ENCODE measurements at places on chromosomes 6 and 20.
A peak's percentile ranks its signal among the peaks of the same experiment; 100 is the strongest.

DNA sequence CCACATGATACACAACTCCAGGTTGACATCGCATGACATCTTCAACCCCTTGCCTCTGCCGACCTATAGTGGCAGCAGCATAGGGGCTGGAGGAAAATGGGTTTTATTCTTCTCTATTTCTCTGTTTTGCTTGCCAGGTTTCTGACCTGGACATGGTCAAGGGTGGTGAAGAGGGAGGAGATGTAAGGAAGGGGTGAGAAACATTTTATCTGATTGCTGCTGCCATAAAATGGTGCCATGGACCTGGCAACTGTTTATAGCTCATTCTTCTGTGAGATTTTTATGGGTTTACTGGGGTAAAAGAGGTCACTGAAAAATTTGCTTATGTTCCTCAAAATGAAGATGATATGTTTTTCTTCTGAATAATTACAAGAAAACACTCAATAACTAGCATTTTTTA, 266.7 kb upstream of the FOXQ1 start:
- DNase-seq, result no peak

- no peak for DNase-seq
These were observed 891 bp upstream of the GHRH start for GRCh38 chr20:37262505-37262904.

DNA sequence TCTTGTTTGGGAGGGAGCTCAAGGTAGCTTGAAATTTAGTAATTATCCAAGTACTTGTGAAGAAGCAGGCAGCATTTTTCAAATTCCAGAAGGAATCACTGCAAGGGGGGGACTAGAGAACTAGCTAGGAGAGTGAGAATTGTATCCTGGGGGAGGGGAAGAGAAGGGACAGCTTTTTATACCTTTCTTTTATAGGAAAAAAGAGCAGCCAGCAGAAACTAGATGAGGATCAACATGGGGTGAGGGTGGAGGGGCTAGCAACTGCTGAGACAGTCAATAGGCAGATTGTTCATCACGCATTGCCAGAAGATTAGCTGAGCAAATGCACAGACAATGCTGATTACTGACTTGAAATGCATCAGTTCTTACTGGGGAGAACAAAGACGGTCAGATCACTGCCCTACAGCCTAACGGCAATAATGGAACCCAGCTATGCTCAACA, 514.3 kb upstream of the CITED2 start:
- DNase-seq, result no peak

DNA sequence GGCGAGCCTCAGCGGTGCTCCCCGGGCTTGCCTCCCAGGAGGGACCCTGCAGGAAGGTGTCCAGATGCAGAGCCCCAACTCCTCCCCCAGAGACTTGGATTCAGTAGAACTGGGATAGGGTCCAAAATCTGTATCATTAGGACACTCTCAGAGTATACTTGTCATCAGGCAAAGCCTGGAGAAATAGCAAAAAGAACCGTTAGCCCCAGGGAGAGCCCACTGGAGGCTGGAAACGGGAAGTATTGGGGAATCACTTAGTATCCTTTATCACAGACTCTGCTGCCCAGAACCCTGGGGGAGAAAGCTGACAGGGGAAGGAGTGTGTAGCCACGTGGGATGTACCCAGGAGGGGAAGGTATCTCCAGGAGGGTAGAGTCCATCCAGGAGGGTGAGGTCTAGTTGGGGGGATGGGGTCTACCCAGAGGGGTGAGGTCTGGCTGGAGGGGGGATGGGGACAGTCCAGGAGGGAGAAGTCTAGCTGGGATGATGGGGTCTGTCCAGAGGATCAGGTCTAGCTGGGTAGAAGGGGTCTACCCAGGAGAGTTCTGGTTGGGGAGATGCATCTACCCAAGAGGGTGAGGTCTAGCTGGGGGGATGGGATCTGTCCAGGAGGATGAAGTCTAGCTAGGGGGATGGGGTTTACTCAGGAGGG, 107.2 kb downstream of the LY86 start:
- no peak for DNase-seq

DNA sequence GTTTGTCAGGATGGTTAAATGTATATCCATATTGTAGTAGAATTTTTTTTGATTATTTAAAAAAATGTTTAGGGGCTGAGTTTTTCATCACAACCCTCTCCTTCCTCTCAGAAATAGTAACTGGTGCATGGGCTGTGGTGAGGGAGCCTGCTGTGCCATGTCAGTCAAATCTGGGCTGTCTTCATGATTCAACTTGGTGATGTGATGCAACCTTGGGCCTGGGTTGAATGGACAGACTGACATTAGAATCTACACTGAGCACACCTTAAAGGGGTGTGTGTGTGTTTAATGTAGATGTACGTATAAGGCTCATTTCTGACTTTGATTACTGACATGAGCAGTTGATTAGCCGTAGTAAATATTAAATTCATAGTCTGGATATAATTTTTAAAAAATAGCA, 3.7 kb downstream of the TJAP1 start:
- DNase-seq, result no peak

DNA sequence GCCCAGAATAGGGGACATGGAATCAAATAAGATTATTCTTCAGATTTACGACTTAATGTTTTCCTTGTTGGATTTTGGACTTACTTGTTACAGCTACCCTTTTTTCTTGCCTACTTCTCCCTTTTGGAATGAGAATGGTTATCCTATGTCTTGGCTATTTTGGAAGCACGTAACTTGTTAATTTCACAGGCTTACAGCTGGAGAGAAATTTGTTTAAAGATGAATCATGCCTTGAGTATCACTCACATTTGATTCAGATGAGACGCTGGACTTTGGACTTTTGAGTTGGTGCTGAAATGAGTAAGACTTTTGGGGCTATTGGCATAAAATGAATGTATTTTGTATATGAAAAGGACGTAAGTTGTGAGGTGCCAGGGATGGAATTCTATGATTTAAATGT, 83.3 kb downstream of the SMPDL3A start:
- DNase-seq, result no peak

GRCh38 chr20:44324343-44324742, 12.5 kb upstream of the R3HDML start:
- no peak for DNase-seq

- no peak for DNase-seq
These were observed 41.0 kb downstream of the VGLL2 start for GRCh38 chr6:117306227-117306790.

DNA sequence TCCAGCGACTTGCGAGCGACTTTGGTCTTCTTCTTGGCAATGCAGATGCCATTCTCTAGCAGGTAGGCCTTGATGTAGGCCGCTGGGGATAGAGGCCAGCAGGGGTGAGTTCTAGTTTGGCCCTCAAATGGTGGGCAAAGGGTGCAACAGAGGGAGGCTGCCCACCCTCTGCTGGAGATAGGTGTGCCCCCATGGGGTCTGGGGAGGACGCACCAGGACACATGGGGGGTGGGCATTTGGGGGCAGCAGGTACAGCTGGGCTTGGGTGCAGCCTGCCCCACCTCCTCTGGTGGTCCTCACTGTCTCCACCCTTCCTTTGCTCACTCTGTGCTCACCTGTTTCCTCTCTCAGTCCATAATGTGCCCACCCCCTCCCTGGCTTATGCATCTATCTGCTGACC, 11.3 kb downstream of the KCNK15 start:
- DNase-seq, result no peak

- no peak for DNase-seq
These were observed 39.7 kb downstream of the BCAS4 start for GRCh38 chr20:50834599-50835005.

GRCh38 chr20:59518881-59519706, 85.2 kb upstream of the PHACTR3 start:
- peak; percentile 73 for DNase-seq

DNA sequence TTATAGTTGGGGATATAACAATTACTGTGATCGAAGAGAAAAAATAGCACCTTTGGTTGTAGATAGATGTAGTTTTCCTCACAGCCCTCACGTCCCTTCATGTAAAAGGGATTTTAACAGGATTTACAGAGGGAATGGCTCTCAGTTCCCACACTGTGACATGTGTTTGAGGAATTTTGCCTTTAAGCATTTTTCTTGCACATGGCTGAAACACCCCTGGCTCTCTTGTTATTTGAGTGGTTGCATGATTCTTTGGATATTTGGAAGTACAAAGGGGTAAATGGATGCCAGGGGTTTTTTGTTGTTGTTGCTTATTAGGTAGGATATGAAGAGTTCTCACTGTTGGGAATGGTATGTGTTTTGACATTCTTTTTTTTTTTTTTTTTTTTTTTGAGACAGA, 48.2 kb downstream of the JAG1 start:
- DNase-seq, result no peak

GRCh38 chr20:21808863-21809664, 103.6 kb downstream of the PAX1 start:
- DNase-seq, result no peak

- no peak for DNase-seq
These were observed 748.7 kb downstream of the RFPL4B start for GRCh38 chr6:113095841-113096240.

- DNase-seq, result no peak
These were observed 191.2 kb downstream of the ZNF217 start for GRCh38 chr20:53402233-53403005.

DNA sequence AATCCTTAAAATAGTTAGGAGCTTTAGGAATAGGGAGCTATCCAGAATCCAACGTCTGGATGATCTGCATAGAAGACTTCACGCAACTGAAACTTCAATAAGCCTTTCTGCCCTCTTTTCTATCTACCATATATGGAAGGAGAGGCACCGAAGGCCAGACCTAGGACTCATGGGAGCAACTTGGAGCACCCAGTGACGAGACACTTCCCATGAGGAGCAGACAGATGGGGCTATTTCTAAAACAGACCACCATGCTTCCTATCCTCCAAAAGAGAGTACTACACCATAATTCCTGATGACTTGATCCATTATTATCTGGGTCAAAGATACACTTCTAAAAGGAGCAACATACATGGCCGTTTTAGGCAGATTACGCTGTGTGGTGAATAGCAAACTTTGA, 6.0 kb downstream of the RPP40 start:
- no peak for DNase-seq

DNA sequence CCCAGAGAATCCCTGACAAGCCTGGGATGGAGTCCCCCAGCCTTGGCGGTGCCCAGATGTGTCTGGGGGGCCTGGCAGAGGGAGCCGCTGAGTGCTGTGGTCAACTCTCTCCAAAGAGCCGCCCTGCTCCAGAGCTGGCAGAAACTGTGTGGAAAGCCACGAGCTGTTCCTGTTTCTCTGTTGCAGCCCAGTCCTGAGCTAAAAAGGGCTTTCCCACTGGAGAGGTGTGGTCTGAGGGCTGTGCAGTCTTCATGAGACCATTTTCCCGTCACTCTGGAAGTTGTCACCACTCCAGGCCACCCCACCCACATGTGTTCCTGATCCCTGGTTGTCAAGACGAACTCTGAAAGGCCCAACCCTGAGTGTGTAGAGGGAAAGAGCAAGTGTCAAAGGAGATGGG, 99.7 kb upstream of the KCNK16 start:
- DNase-seq, result no peak

DNA sequence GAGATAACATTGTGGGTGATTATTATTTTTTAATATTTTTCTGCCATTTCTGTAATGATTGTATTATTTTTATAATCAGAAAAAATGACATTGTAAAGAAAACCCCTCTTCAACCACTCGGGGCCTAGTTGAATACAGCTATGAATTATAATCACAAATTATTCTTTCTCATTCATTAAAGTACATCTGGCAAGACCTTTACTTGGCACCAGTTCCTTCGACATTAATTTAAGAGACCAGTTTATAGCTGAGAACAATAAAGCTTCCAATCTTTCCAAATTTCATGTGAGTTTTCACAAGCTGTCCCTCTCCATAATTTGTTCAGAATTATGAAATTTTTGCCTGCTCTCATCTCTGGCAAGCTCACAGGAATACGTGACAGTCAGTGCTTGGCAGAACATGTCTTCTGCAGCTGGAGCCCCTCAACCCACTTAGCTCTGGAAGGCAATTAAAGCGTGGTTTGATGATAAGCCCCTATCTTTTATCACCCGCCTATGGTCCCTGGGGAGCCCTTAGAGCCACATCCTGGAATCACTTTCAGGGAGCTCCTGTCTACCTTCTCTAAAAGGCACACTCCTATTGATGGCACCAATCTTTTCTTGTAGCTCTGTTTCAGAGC, 237.2 kb upstream of the PRND start:
- DNase-seq, result no peak

- DNase-seq, result no peak
These were observed 17.2 kb downstream of the TXNDC5 start for GRCh38 chr6:7893342-7893741.

- DNase-seq, result no peak
These were observed 14.9 kb downstream of the PLN start for GRCh38 chr6:118562959-118563358.

GRCh38 chr6:4581468-4582385, 194.5 kb upstream of the CDYL start:
- peak; percentile 43 for DNase-seq

DNA sequence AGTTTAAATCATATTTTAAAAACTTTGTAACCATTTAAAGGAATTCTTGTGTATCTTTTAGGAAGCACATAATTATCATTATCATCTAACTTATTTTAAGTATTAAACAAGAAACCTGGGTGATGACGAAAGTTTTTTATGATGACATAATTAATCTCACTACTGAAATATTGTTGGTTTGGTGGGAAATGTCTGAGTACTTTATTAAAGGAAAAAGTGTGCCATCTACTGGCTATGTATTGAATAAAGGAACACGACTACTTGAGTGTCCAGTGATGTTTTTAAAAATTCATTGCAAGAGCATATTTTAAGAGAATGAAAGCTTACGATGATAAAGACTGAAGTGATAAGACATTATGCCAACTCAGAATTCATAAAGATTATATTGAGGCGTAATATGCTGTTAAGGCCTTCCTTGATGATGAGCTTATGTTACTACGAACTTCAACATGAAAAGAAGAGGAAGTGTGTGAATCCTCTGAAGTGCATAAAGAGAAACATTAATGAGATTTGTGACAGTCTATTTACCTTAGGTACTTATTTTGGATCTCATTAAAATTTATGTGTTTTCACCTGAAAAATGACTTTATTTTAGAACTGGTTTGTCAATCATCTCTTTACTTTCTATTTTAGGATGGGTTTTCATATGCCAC, 12.0 kb upstream of the TRMT11 start:
- peak; percentile 48 for DNase-seq

DNA sequence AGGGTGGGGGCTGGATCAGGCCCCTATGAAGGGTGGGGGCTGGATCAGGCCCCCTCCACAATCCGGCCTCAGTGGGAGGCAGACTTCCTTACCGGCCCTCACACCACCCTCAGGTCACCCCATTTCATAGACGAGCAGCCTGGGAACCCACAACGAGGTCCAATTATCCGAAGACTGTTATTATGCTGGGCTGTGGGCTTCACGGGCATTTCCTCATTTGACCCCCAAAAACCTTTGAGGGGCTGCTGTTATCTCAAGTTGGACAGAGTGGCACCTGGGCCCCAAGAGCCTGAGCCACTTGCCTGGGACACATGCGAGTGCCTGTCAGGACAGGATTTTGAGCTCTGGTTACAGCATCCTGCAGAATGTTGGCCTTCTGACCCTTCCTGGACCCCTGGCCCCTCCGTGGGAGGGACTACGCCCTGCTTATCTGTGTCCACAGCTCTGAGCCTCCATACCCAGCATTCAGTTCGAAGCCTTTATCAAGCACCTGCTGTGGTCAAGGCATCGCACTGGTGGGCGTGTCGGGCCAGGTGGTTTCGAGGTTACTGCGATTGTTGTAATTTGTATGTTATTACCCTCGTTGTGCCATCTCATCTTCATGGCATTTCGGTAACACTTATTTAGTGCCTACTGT, 34.5 kb upstream of the PCMTD2 start:
- DNase-seq, result no peak

GRCh38 chr6:32799168-32799567, 17.6 kb downstream of the HLA-DOB start:
- no peak for DNase-seq

- DNase-seq, result no peak
These were observed 603.0 kb upstream of the NRSN1 start for GRCh38 chr6:23522792-23523547.
